HS-5 (cell line): ENCODE measurements at places on chromosomes 13 and 19.

DNA sequence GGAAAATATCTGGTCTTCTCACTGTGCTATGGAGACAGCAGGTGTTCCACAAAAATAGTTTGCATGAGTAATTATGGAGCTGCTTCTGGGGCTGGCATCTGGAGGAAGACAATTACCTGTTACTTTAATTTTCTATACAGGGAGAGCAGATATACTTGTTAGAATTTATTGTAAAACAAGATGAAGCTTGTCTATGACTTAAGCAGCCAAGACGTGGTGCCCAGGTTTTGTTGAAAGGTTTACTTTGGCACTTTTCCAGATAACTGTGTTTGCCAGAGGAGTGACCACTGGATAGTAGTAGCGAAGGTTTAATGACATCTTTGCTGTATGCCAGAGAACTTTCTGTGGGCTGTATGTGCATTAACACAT is 134.5 kb upstream of the KL start:
- no peak for DNase-seq

GRCh38 chr13:85536706-85537105 is 262.5 kb downstream of the SLITRK6 start:
- no peak for DNase-seq

GRCh38 chr19:6500837-6501739 is 1.0 kb downstream of the TUBB4A start:
- DNase-seq = no peak

- DNase-seq = no peak
These were observed 75.6 kb downstream of the TRPM4 start for GRCh38 chr19:49233163-49233562.

DNA sequence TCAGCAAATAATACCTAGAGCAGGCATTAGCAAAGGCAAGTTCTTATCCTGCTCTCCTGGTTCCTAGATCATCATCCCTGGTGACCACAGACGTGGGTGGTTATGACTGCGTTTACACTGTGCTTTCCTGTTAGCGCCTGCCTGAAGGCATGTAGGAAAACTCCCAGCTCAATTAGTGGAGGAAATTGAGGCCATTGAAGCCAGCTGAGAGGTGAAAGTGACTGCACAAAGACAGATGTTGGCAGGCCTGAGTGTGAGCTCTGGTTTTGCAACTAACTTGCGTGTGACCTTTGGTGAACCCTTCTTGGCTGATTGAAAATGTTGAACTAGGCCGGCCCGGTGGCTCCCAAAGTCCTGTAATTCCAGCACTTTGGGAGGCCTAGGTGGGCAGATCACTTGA is 17.5 kb upstream of the NWD1 start:
- DNase-seq = no peak

DNA sequence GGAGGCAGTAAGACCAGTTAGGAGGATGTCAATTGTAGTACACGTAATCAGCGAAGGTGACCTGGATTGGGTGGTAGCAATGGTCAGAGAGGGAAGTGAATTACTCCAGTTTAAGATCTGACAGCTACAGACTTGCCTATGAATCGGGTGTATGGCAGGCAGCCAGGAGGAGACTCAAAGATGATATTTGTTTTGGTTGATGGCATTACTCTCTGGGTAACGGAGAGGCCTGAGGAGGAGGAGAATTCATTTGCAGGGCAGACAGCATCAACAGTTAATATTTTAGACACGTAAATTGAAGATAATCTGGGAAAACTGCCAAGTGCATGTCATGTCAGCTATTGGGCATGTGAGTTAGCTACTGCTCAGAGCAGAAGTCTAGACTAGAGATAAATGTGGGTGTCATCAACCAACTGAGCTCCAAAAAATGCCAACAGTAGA is 109.2 kb downstream of the SGCG start:
- no peak for DNase-seq

- DNase-seq = no peak
These were observed 39.4 kb upstream of the KATNAL1 start for GRCh38 chr13:30346789-30347167.

DNA sequence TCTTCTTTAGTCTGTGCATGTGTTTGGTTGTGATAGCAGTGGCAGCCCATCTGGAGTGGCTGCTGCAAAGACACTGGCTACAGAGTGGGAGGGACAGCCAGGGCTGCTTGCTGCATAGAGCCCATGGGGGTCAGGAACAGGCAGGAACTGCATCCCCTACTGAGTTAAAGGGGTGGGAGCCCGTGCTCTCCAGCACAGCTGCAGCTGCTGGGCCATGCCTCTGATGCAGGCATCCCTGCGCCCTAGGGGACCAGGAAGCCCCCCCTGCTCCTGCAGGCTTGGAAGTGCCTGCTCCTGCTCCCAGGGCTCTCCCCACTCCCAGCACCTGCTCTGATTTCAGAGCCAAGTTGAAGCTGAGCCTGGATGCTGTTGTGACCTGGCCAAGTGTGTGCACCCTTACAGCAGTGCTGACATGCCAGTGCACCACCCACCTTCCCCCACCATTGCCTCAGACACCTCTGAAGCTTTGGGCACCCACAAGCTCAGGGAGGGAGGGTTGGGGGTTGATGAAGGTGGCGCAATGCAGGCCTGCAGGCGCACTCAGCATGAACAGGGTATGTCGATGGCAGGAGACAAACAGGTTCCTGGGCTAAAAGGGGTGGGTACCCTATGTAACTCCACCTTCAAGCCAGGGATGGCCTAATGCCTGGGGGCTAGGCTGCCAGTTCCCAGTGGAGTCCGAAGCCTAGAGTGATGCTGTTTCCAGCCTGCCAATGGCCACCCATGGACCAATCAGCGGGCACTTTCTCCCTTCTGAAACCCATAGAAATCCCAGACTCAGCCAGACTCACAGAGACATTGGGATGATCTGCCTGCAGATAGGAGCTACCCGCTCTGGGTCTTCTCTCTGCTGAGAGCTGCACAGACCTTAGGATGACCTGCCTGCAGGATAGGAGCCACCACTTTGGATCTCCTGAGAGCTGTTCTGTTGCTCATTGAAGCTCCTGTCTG is 919.9 kb upstream of the MIR17HG start:
- no peak for DNase-seq

DNA sequence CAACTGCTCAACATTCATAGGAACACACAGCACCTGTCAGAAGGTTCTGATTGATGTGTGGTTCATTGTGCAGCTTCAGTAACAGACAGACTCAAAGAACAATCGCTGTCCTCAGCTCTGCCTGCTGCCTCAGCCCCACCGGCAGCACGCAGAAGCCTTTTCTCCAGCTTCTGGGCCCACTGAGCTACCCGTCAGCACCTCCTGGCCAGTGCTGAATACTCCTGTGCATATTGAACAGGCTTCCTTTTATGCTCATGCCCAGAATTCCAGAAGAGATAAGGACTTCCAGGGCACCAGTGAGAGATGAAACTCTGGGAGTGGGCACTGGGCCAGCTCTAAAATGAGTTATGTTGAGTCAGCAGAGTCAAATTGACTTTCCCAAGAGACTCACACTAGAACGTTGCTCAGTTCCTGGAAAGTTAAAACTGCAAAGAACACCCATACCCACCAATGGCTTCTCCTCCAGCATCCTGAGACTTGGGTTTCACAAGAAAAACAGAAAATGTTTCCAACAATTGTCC is 119.3 kb downstream of the COL4A1 start:
- peak; percentile 2 for DNase-seq
